WTC11 (cell line): ENCODE measurements at places on chromosomes 16 and 17. TPM values are rescaled to one million over a fixed set of nuclear protein-coding genes. Genes with fewer than 3 reads are reported as not detected.

The SMG6 gene
- total RNA-seq = 25.6 to 27.2 TPM (median 25.9 TPM) in 3 replicates

The PGP gene
- total RNA-seq = 38.4 to 40.1 TPM (median 39.5 TPM) in 3 replicates

The HS3ST2 gene
- total RNA-seq = 0.32 to 0.61 TPM (median 0.37 TPM) in 3 replicates

The TLCD1 gene
- total RNA-seq = 36.0 to 41.2 TPM (median 36.5 TPM) in 3 replicates

The NT5C3B gene
- 58.1 to 62.9 TPM (median 59.4 TPM) in 3 replicates for total RNA-seq

The DEXI gene
- 33.7 to 42.1 TPM (median 37.7 TPM) in 3 replicates for total RNA-seq

The CHST5 gene
- 0.71 to 0.89 TPM in 2 of 3 replicates, not detected in the other for total RNA-seq

The GAST gene
- total RNA-seq = not detected in 3 replicates

The RDM1 gene
- total RNA-seq = 4.7 to 6.4 TPM (median 5.2 TPM) in 3 replicates

The MRPL10 gene
- 80.1 to 87.0 TPM (median 85.3 TPM) in 3 replicates for total RNA-seq
